T-helper 17 cell (primary cell): ENCODE measurements at places on chromosomes 7 and 10. TPM values are rescaled to one million over a fixed set of nuclear protein-coding genes. Genes with fewer than 3 reads are reported as not detected.

- no peak for DNase-seq
- no peak overlapping the region for H3K4me3 ChIP-seq
- H3K27ac ChIP-seq, result no peak overlapping the region
- peaks cover 58% of the 10 kb centered on the region for H3K27me3 ChIP-seq
- H3K36me3 ChIP-seq, result peaks cover 6% of the 10 kb centered on the region
Measured at GRCh38 chr10:15464381-15464780, 93.3 kb upstream of the FAM171A1 start.

DNA sequence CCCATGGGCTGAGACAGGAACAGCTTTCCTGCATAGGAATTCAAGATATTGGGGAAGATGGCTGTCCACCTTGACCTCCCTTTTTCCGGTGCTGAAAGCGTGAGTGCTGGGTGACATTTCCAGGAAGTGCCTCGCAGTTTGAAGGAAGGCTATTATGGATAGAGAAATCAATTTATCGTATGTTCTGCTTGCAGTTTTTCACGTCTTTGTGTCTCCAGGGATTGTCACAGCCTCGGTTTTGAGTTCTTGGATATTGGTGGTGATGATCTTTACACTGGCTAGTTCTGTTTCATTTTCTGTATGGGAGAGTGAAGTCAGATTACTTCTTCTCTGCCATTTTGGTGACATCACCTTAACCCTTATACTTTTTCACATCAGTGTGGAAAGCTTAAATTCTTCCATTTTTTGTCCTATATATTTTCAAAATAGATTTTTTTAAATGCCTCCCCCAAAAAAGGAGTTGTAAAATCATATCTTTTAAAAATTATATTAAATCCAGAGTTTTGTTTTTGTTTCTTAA, 102.5 kb upstream of the APBB1IP start:
- H3K36me3 ChIP-seq, result peaks cover 3% of the 10 kb centered on the region
- H3K4me3 ChIP-seq, result peak overlapping the region; percentile 90
- H3K27me3 ChIP-seq, result peaks cover 9% of the 10 kb centered on the region
- no peak overlapping the region for H3K27ac ChIP-seq

DNA sequence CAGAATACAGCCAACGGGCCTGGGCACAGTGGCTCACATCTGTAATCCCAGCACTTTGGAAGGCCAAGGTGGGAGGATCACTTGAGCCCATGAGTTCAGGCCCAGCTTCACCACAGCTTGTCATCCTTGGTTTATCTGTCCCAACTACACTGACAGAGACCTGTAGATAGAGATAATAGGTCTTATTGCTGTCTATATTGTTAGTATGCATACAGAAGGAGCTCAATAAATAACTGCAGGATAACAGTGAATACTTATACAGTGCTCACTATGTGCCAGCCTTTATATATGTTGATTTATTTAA, 1.3 kb downstream of the CNPY4 start:
- H3K4me3 ChIP-seq, result peak overlapping the region; percentile 96
- DNase-seq, result no peak
- peaks cover 38% of the 10 kb centered on the region for H3K4me1 ChIP-seq
- H3K27me3 ChIP-seq, result no peaks in the 10 kb centered on the region

- peaks cover 4% of the 10 kb centered on the region for H3K27me3 ChIP-seq
- H3K4me1 ChIP-seq, result peaks cover 43% of the 10 kb centered on the region
- DNase-seq, result no peak
- peaks cover 24% of the 10 kb centered on the region for H3K36me3 ChIP-seq
Measured at GRCh38 chr10:3784510-3785250, at the start of gene KLF6. Gene KLF6 (minus strand): TSS chr10:3785209. CDS start chr10:3785014, 195 bp downstream.

GRCh38 chr7:129605960-129606614, 5.4 kb upstream of the NRF1 start:
- H3K27ac ChIP-seq, result no peak overlapping the region
- peaks cover 24% of the 10 kb centered on the region for H3K4me1 ChIP-seq
- DNase-seq, result no peak
- H3K27me3 ChIP-seq, result no peaks in the 10 kb centered on the region

- no peak overlapping the region for H3K4me3 ChIP-seq
- H3K4me1 ChIP-seq, result no peaks in the 10 kb centered on the region
- no peaks in the 10 kb centered on the region for H3K36me3 ChIP-seq
Measured at GRCh38 chr10:120521880-120522279, 64.9 kb downstream of the PLPP4 start.

GRCh38 chr10:45505311-45505710, 131.3 kb downstream of the ALOX5 start:
- H3K27ac ChIP-seq, result no peak overlapping the region
- H3K27me3 ChIP-seq, result no peaks in the 10 kb centered on the region
- peaks cover 20% of the 10 kb centered on the region for H3K4me1 ChIP-seq
- no peak for DNase-seq
- no peak overlapping the region for H3K4me3 ChIP-seq

- H3K4me3 ChIP-seq, result no peak overlapping the region
- H3K27me3 ChIP-seq, result peaks cover 5% of the 10 kb centered on the region
- no peak overlapping the region for H3K27ac ChIP-seq
- no peaks in the 10 kb centered on the region for H3K36me3 ChIP-seq
- H3K4me1 ChIP-seq, result no peaks in the 10 kb centered on the region
- no peak for DNase-seq
Measured at GRCh38 chr10:121048749-121049148, 197.6 kb downstream of the WDR11 start.

DNA sequence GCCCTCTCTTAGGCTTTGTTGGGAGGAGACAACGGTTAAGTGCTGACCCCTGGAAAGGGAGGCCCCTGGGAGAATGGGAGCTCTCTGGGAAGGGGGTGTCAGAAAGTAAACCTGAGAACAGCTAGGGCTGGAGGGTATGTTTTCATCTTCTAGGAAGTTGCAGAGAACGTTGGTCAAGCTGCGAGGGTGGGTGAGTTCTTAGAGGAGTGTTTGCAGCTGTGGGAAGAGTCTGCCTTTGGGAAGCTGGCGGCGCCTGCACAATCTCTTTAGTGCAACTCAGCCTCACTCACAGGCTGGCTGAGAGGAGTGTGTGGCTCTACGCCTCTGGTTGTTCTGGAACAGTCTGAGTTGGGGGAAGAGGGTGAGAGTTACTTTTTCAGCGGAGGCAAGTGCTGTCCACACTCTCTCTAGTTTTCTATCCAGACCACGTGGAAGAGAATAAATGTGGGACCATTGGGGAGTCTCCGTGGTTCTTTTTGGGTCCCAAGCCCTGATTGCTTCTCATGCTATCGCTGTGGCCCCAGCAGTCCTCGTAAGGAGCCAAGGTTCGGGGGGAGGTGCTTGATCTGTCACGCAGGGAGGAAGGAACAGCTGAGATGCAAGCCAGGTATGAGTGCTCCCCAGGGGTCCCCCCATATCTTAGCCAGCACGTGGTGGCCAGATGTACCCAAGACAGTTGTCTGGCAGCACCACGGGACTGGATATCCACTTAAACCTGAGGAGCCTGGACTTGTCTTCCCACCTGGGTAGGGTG, 237.2 kb downstream of the BUB3 start:
- H3K4me1 ChIP-seq, result no peaks in the 10 kb centered on the region
- H3K4me3 ChIP-seq, result no peak overlapping the region
- no peaks in the 10 kb centered on the region for H3K27me3 ChIP-seq
- DNase-seq, result no peak

The SNCG gene
- total RNA-seq, result not detected

The CDC14C gene
- total RNA-seq, result not detected

The ANXA11 gene
- 209 TPM for total RNA-seq
